Hepatic stellate cell (primary cell): ENCODE measurements at places on chromosomes 7 and 10.

DNA sequence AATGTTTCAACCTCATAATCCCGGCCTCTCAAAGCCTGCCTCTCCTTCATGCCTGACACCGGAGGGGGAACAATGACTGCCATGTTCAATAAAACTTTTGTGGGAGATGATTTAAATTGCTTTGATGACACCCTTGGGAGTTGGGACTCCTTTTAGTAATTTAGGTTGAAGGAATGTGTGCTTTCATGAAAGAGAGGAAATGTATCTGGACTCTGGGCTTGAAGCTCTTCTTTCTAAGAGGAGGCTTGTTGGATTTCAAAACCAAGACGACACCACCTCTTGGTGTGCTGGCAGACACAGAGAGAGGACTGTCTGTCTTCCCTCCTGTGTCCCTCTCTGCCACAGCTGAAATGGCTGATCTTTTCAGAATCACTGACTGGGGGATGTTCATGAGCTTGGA, 168.1 kb downstream of the GALNT17 start:
- no peak for DNase-seq

DNA sequence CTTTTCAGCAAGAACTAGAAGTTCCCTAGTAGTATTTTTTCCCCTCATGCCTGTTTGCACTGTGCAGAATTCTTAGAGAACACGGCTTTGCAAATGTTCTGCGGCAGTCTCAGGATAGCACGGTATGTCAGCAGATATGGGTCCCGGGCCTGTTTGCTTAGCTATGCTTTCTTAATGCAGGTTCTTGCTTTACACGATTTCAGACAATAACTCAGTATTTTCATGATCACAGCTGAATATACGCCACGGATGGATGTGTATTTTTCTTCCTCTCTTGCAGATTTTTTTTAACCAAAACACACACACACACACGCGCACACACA, 137.3 kb downstream of the HECW1 start:
- no peak for DNase-seq

DNA sequence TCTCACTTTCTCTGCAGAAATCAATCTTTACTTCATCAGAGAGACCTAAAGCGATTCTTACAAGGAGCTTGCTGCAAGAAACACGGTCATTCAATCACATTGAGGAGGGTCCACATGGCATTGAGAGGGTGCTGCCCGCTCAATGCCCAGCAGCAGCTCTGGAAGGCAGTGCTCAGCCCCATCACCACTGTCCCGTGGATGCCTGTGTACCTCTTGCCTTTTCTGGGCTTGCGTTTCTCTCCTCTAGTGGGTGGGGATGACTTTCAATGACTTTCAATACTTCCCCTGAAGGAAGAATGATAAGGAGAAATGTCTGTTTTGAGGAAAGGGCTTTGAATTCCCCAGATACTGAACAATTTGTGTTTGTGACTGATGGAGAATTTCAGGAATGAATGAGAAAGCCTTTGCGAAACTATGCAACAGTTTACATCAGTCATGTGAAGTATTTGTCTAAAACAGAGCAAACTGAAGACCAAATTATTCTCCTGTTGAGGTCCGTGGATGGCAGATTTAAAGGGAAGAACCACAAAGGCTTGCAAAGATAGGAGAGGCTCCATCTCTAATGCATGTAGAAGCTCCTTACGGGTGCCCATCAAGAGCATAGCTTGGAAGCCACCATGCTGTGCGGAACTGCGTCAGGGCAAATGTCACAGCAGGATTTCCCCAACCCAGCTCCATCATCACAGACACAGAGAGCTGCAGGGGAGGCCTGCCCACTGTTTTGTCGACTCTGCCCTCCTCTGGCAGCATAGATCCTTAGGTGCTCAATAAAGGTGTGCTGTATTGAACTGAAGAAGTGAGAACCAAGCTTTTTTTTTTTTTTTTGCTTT, 6.6 kb upstream of the ZNF22 start:
- DNase-seq = no peak

DNA sequence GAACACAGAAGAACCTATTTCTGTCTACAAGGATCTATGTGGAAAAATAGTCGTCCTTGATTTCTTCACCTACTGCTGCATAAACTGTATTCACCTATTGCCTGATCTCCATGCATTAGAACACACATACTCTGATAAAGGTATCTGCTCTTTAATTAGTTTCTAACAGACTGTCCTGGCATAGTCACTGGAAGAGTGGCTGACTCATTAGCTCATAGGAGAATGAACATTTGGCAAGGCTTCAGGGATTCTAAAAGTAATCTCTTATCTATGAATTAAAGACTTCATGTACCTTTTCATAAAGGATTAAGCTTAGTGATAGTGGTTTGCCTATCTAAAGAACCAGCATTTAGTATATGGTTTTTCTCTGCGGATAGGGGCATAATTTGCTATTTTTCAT, 4.1 kb downstream of the NHLRC2 start:
- DNase-seq = no peak

DNA sequence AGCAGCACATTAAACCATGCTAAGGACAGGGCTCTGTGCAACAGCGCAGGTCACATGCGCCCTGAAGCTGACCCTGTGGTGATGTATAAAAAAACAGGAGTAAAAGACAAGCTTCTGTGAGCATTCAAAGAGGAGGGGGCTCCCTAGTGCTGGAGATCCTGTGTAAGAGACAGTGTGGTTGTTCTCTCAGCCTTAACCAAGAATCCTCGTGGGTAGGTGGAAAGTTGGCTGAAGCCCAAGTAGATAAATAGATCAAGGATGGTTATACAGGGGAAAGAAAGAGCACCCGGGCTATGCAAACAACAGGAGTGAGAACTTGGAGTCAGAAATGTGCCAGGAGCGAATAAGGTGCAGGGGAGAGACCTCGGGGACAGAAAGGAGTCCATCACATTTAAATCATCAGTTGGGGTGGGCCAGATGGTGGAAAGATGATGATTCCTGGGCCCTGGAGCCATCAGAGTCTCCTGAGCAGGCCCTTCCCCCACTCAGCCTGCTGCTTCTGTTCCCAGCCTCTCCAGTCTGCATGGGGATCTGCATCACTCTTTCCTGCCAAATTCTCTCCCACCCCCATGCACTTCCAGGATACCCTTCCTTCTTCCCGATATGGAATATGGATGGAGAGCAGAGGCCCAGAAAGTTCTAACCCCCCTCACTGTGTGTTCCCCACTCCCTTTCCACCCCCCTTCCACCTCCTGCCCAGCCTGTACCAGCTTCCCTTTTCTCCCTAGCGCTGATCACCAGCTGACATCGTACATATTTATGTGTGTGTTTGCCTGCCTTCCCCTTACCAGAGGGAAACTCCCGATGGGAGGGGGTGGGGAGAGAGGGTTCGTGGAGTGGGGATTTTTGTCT, 78.1 kb upstream of the PRR15 start:
- DNase-seq = no peak

DNA sequence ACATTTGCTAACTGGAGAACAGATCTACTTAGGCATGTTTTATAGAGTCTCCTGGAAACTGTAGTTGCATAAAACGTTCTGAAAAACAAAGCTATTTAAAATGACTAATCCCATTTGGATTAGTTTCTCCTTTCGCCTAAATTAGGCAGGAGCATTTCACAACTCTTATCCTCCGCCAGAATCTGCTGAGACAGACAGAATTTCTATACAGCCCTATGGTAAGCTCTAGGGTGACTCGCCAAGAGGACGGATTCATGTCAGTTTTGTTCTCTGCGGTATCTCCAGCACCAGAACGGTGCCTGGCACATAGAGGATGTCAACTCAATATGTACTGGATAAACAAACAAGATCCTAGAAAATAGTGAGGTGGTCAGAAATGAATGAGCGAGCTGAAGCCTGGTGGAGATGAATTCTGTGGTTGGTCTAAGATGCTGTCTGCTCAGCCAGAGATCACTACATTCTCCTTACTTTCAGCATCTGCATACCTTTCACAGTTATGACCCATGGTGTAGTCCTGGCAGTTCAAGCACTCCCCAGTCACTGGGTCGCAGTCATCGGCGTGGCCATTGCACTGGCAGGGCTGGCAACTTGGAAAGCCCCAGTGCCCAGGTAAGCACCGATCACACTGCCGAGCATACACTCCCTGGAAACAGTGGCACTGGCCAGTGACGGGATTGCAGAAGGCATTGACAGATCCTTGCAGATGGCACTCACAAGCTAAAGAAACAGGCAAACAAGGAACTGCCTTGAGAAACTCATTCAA, 44.0 kb downstream of the LAMB1 start:
- no peak for DNase-seq

DNA sequence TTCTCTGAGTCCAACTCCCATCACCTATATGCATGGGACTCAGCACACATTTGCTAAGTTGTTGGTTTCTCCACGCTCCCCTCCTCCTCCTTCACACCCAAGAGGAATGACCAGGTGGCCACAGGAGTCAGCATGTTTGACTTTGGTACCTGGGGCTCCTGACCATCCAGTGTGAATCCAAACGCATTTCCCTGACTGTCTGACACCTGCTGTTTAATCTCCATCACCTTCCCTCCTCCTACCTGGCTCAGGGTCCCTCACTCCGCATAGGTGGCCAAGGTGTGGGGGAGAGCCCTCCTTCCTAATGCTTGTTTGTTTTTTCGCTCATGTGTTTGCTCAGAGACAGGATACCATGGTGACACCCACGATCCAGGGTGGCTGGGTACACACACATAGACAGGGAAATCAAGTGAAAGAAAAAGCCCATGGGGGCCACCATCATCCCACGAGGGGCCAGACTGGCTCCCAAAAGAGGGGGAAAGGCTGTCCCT, 194.9 kb downstream of the KCNMA1 start:
- no peak for DNase-seq

GRCh38 chr7:94643771-94644545, 12.0 kb downstream of the SGCE start:
- DNase-seq = no peak

GRCh38 chr10:97325754-97326153, 6.7 kb downstream of the FRAT1 start:
- no peak for DNase-seq

GRCh38 chr7:132947011-132947410, 134.9 kb downstream of the CHCHD3 start:
- no peak for DNase-seq

DNA sequence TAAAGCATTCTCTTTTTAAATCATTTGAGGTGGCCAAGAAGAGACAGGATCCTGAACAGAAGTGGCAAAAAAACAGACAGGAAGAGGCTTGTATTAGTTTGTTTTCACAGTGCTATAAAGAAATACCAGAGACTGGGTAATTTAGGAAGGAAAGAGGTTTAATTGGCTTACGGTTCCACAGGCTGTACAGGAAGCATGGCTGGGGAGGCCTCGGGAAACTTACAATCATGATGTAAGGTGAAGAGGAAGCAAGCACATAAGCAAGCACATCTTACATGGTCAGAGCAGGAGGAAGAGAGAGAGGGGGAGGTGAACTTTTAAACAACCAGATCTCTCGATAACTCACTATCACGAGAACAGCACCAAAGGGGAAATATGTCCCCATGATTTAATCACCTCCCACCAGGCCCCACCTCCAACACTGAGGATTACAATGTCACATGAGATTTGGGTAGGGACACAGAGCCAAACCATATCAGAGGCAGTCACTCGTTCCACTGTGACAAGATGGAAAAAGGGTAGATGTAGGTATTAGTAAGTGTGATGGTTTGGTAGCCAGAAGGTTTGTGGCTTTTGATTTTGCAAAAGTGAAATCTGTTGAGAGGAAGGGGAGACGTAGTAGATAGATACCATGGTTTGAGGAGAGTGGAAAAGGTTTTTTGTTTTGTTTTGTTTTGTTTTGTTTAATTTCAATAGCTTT, 5.1 kb downstream of the MSRB2 start:
- DNase-seq = no peak

GRCh38 chr10:100791369-100792058, 46.1 kb downstream of the PAX2 start:
- no peak for DNase-seq

GRCh38 chr7:7519528-7519927, 16.1 kb downstream of the COL28A1 start:
- DNase-seq = no peak

DNA sequence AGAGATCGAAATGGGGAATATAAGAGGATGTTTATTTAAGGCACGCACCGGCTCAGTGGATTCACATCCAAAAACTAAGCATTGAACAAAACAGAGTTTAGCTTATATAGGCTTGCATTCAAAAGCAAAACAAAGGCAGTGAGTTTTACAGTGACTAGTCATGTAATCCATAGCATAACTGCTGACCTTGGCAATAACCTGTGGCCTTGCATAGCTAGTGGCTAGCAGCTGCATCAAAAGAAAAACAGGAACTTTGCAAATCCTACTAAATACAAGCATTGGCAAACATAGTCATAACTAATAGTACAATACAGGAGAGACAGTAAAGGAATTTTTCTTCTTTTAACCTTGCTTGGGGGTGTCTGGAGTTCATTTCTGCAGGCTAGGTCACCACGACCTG, 9.7 kb upstream of the ZNF485 start:
- DNase-seq = no peak

- DNase-seq = no peak
Measured at GRCh38 chr10:116947841-116948529, 57.0 kb downstream of the SHTN1 start.

DNA sequence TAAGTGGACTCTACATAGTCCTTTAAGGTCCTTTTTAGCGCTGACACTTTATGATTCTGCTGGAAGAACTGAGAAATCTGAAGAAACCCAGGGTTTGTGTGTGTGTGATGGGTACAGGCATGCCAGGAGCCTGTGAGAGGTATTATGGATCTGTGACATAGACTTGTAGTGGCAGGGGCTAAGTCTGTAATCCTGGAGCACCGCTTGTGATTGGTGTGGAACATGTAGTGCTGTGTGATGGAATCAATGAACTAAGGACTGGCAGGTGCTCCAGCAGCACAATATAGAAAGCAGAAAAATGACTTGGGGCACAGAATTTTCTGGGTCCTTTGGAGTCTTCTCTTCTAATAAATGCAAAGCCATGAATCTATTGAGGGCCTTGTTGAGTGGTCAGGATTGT, 163.9 kb downstream of the ST7 start:
- no peak for DNase-seq

GRCh38 chr10:11475831-11476434, 135.5 kb downstream of the USP6NL start:
- no peak for DNase-seq

GRCh38 chr7:99011706-99012404, 132.1 kb downstream of the SMURF1 start:
- no peak for DNase-seq

- DNase-seq = peak; percentile 5
Measured at GRCh38 chr7:100682991-100683658, 9.6 kb downstream of the GNB2 start.

GRCh38 chr10:107585630-107586029, 421.1 kb upstream of the SORCS1 start:
- no peak for DNase-seq

DNA sequence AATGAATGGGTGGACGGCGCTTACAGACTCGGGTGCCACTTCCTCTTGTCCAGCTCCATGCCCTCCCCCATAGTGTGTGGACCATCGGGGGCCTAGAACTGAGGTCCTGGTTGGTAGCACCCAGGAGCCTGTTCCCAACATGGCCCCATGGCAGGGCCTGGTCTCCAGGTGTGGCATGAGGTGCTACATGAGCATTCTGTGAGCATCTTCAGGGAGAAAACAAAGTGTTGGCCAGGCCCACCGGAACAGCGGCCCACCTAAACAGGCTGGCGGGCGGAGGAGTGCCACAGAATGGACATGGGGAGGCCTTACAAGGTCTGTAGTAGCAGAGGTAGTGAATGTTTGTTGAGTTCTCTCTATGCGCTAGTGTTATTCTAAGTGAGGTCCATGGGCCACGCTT, 76.9 kb downstream of the PARP12 start:
- no peak for DNase-seq
